ENCODE measurements at places on chromosomes 3 and 15. TPM values are rescaled to one million over a fixed set of nuclear protein-coding genes. Genes with fewer than 3 reads are reported as not detected.
A peak's percentile ranks its signal among the peaks of the same experiment; 100 is the strongest.

DNA sequence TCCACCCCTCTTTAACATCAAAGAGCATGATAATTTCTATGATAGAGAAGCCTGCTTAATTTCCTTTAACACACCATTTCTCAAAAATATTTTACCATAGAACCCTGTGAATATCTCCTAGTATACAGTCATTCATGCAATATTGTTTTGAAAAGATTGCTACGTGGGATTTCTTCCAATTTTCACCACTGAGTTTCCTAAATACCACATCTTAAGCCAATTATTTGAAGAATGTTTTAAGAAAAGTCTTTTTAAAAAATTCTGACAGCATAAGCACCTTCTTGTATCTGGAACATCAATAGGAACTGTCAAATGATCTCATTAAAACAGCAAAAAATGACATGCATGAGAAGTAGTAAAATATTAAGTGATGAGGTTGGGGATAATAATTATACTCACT, 1126.7 kb downstream of the TUSC7 start:
- H3K36me3 ChIP-seq = no peaks in the 10 kb centered on the region
- no peak overlapping the region for H3K27ac ChIP-seq
- H3K4me3 ChIP-seq = no peak overlapping the region
- H3K4me1 ChIP-seq = no peaks in the 10 kb centered on the region

- H3K27me3 ChIP-seq = no peaks in the 10 kb centered on the region
- peaks cover 49% of the 10 kb centered on the region for H3K4me1 ChIP-seq
- no peak overlapping the region for H3K27ac ChIP-seq
- no peak for DNase-seq
These were observed 17.8 kb downstream of the BMF start for GRCh38 chr15:40090774-40091455.

DNA sequence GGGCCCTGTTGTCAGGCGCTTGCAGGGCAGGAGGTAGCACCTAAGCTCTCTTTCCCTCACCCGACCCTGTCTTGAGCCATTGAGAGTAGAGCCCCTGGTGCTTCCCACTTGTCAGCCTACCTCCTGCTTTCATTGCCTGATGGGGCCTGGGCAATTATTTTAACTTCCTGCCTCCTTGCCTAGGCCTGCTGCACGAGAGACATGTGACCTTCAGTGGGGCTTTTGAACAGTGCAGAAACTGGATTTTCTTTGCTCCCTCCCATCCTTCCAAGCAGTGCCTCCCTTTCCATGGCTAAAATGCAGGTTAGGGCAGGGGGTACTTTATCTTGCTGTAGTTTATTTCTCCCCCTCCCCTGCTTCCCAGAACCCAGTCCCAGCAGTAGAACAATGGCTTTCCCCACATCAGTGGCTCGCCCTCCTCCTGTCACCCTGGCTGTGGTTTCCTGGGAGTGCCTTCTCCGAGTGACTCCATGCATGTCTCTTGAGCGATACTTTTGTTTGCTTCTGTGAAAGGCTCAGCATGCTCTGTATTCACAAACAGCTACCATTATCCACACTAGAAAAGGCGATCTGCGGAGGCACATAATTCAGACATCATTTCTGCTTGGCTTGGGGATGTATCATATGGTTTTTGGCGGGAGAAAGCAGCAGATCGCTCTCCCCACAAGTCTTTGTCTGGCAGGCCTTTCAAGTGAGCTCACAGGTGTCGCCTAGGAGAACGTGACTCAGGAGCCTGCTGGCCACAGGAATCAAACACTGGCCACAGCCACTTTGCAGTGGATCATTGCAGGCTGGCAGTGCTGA, 24.1 kb downstream of the PDIA5 start:
- H3K4me1 ChIP-seq = peaks cover 57% of the 10 kb centered on the region
- H3K27me3 ChIP-seq = no peaks in the 10 kb centered on the region
- DNase-seq = no peak
- H3K27ac ChIP-seq = peak overlapping the region; percentile 67

Gene RPP14
- 15.2 TPM for total RNA-seq

- peaks cover 3% of the 10 kb centered on the region for H3K36me3 ChIP-seq
- H3K27me3 ChIP-seq = no peaks in the 10 kb centered on the region
- peaks cover 60% of the 10 kb centered on the region for H3K4me1 ChIP-seq
- H3K4me3 ChIP-seq = no peak overlapping the region
- peak; percentile 83 for DNase-seq
These were observed 16.3 kb downstream of the BMF start for GRCh38 chr15:40092256-40092978.

DNA sequence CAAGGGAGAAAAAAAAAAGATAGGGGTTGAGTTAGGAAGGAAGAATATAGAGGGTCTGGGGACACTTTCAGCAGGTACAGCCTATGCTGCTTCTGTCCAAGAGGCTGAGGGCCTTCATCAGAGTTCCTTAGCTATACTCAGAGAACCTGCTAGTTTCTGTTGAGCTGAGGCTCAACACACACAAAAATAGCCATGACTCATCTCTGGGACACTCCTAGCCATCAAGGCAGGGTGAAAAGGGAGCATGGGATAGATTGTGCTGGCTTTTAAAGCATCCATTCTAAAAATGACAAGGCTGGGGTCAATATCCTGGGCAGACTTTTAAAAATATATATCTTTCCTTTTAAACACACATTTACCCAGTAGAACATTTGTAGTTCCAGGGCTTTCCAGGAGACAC, 2.8 kb upstream of the RTP2 start:
- H3K4me1 ChIP-seq = no peaks in the 10 kb centered on the region
- no peak for DNase-seq
- no peak overlapping the region for H3K4me3 ChIP-seq

Gene RPL14
- 235 TPM for total RNA-seq

Gene SAXO2
- total RNA-seq = 0.83 TPM

- H3K36me3 ChIP-seq = no peaks in the 10 kb centered on the region
- no peak overlapping the region for H3K27ac ChIP-seq
- H3K4me3 ChIP-seq = no peak overlapping the region
- H3K4me1 ChIP-seq = no peaks in the 10 kb centered on the region
These were observed 105.0 kb downstream of the SSR3 start for GRCh38 chr3:156449710-156450574.

GRCh38 chr15:36175186-36175740, 404.2 kb upstream of the CDIN1 start:
- H3K4me1 ChIP-seq = no peaks in the 10 kb centered on the region
- DNase-seq = no peak
- no peak overlapping the region for H3K27ac ChIP-seq
- no peak overlapping the region for H3K4me3 ChIP-seq
- no peaks in the 10 kb centered on the region for H3K36me3 ChIP-seq

DNA sequence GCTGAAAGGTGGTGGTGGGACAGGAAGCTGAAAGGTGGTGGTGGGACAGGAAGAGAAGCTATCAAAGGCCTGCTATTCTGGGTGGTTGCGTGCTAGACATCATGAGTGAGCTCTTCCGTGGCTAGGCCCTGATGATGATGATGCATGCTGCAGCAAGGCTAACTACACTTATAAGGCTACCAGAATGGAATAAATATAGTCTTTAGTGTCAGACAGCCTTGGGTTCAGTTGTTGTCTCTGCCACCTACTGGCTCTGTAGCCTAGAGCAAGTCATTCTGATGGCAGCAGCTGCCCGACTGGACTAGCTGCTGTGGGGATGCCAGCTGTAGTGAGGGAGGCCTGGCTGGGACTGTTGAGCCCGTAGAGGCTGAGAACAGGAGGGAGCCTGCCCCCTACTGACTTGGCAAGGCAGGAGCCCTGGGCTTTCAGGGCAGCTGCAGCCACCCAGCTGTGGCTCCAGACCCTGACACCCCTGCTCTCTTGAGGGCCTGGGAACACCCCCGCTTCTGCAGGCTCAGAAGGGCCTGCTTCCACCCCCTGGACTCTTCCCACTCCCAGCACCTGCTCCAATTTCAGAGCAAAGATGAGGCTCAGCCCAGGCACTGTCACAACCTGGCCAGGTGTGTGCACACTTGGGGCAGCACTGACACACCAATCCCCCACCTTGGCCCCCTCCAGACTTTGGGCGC, 21.4 kb upstream of the ZBED2 start:
- H3K4me3 ChIP-seq = no peak overlapping the region
- no peak for DNase-seq
- no peak overlapping the region for H3K27ac ChIP-seq
- H3K36me3 ChIP-seq = no peaks in the 10 kb centered on the region

GRCh38 chr3:99529265-99529664, 109.1 kb upstream of the COL8A1 start:
- no peak overlapping the region for H3K4me3 ChIP-seq
- H3K4me1 ChIP-seq = no peaks in the 10 kb centered on the region
- no peaks in the 10 kb centered on the region for H3K36me3 ChIP-seq
- no peak overlapping the region for H3K27ac ChIP-seq

Gene CHRD
- total RNA-seq = 22.7 TPM

- peaks cover 83% of the 10 kb centered on the region for H3K4me1 ChIP-seq
- H3K4me3 ChIP-seq = no peak overlapping the region
- DNase-seq = peak; percentile 61
- peak overlapping the region; percentile 58 for H3K27ac ChIP-seq
- no peaks in the 10 kb centered on the region for H3K27me3 ChIP-seq
These were observed 109.1 kb downstream of the IQSEC1 start for GRCh38 chr3:12963922-12964701.

DNA sequence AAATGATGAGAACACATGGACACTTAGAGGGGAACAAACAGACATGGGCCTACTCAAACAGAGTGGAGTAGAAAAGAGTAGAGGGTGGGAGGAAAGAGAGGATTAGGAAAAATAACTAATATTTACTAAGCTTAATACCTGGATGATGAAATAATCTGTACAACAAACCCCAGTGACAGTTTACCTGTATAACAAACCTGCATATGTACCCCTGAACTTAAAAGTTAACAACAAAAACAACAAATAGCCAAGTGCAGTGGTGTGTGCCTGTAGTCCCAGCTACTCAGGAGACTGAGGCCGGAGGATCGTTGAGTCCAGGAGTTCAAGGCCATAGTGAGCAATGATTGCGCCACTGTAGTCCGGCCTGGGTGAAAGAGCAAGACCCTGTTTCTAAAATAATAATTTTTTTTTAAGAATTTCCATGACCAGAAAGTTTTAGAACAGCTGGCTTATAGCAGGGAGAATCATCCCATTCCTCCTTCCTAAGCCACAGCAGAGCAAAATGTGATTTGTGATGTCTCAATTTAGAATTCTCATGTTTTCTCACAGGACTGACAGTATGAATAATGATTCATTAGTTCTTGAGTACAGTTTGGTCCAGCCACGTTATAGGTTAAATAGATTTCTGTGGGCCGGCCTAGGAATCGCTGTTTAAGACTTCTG, 150.0 kb downstream of the ZNF609 start:
- no peaks in the 10 kb centered on the region for H3K27me3 ChIP-seq
- H3K4me3 ChIP-seq = no peak overlapping the region

GRCh38 chr3:146464005-146464595, 5.3 kb downstream of the PLSCR2 start:
- H3K27me3 ChIP-seq = no peaks in the 10 kb centered on the region
- no peaks in the 10 kb centered on the region for H3K4me1 ChIP-seq

DNA sequence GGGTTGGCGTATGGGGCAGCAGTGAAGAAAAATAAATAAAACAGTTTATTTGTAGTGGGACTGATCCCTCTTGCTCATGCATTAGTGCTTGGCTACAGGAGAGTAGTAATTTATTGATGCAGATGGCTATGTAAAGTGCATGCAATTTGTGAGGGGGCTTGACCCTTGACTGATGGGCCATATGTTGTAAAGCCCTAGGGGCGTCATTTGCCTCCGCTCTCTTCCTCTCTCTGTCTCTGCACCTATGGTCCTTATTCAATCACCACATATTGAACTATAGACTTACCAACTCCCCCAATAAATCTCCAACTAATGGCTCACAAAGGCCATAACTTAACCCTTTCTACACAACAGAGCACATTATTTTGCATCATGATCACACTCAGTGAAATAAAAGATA, 227.7 kb downstream of the ROBO2 start:
- H3K27me3 ChIP-seq = no peaks in the 10 kb centered on the region
- H3K4me3 ChIP-seq = no peak overlapping the region
- DNase-seq = no peak

DNA sequence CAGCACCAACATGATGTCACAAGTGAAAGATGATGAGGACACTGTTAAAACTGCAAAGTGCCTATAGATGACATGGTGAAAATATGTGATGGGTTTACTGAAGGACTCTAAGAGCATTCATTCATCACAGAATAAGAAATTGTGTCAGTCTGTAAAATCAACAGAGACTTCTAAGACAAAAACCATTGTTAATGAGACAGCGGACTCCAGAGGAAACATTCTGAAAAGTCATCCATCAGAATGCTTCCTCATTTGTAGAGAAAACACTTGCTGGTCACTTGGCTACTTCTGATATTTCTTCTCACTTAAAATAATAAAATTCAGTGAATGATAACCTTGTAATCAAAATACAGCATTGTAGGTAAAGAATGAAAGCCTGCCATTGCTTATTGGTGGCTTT, 7.3 kb downstream of the PLSCR4 start:
- no peaks in the 10 kb centered on the region for H3K36me3 ChIP-seq
- H3K4me1 ChIP-seq = peaks cover 6% of the 10 kb centered on the region
- H3K27me3 ChIP-seq = no peaks in the 10 kb centered on the region
- DNase-seq = no peak

DNA sequence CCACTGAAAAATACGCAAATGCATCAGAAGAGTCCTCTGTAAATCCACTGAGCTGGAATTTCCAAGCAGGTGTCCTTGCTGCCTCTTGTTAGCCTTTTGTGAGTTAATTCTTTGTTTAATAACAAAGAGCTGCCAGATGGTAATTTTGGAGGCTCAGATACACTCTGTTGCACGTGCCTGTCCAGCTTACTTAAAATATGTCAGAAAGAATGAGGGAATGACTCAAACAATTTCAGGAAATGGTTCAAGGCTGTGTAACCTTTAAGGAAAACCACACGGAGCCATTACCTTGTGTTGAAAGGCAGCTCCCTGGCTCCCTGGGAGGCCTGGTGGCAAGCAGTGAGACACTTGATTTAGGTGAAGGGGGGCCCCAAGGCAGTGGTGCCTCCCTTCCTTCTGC, 302.2 kb upstream of the CTDSPL start:
- DNase-seq = no peak
- no peak overlapping the region for H3K4me3 ChIP-seq
- no peaks in the 10 kb centered on the region for H3K36me3 ChIP-seq
- peak overlapping the region; percentile 73 for H3K27ac ChIP-seq
- peaks cover 27% of the 10 kb centered on the region for H3K4me1 ChIP-seq

- H3K4me1 ChIP-seq = no peaks in the 10 kb centered on the region
- no peak overlapping the region for H3K4me3 ChIP-seq
- H3K27ac ChIP-seq = no peak overlapping the region
- H3K36me3 ChIP-seq = no peaks in the 10 kb centered on the region
These were observed 97.1 kb downstream of the MEX3B start for GRCh38 chr15:81948751-81949150.

DNA sequence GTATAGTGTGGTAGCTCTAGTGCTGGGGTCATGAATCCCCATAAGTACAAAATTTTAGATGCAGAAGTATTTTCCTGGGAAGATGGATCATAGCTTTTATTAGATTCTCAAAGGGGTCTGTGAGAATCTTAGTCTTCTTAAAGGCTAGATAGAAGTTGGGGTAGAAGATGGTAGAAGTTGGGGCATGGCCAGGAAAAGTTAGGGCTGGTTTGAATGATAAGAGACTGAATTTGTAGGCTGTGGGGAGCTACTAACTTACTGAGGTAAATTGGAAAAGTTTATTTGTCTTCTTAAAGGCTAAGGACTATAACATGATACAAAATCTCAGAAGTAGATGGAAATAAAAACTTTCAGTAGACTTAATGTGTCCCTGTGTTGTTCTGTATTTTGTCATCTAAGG, 1.6 kb upstream of the UBE2Q2 start:
- H3K27me3 ChIP-seq = no peaks in the 10 kb centered on the region
- H3K4me1 ChIP-seq = peaks cover 10% of the 10 kb centered on the region
- no peak overlapping the region for H3K4me3 ChIP-seq
- no peak for DNase-seq
